ENCODE measurements at places on chromosomes 16 and 17.

DNA sequence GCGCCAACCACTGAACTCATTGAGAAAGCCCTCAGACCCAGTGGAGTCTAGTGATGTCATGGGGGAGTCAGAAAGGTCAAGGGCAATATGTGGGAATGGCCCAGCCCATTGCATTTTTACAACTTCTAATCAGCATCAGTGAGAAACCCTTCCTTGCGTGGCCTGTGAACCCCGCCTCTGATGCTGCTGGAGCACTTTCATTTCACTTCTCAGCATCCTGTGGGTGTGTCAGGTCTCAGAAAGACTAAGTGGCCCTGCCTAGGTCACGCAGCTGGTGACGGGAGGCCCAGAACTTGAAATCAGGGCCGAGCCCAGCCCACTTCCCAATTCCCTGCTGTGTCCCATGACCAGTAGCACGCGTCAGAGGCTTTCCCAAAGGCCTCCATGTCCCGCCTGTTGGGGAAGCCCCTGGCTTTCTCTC, 6.1 kb downstream of the DNAI2 start:
- no peak for DNase-seq

DNA sequence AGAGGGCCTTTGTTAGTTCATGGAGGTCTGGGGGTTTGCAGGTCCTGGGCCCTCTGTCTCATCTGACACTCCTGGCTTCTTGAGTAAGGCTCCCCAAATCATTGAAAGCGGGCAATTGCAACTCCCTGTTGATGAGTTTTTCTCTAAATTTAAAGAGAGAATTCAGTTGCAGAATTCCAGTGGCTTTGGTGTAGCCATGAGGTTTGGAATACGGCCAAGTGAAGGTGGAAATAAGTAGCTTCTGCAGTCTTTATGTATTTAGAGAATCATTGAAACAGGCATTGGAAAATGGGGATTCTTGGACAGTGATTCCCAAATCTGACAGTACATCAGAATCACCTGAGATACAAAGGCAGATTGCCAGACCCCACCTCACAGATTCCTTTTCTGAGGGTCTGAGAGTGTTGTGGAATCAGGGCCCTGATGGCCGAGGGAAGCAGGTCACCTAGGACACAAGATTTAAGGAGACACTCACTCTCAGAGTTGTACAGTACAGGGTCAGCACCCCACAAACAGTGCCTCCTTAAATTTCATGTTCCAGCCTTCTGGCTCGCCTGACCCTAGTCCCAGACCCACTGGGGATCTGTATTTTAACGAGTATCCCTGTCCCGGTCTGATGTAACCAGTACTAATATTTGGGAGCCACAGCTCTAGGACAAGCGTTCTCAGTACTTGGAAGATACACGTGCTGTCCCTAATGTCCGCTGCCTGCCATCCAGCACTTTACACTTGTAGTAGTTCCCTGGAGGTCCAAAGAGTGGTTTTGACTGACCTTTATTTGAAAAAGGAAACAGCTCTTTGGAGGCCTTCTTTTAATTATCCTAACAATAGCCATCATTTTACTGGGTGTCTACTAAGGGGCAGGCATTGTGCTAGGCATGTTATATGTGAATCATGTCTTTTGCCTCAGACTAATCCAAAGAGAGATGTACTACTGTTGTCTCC, 37.8 kb downstream of the YPEL2 start:
- DNase-seq, result no peak

DNA sequence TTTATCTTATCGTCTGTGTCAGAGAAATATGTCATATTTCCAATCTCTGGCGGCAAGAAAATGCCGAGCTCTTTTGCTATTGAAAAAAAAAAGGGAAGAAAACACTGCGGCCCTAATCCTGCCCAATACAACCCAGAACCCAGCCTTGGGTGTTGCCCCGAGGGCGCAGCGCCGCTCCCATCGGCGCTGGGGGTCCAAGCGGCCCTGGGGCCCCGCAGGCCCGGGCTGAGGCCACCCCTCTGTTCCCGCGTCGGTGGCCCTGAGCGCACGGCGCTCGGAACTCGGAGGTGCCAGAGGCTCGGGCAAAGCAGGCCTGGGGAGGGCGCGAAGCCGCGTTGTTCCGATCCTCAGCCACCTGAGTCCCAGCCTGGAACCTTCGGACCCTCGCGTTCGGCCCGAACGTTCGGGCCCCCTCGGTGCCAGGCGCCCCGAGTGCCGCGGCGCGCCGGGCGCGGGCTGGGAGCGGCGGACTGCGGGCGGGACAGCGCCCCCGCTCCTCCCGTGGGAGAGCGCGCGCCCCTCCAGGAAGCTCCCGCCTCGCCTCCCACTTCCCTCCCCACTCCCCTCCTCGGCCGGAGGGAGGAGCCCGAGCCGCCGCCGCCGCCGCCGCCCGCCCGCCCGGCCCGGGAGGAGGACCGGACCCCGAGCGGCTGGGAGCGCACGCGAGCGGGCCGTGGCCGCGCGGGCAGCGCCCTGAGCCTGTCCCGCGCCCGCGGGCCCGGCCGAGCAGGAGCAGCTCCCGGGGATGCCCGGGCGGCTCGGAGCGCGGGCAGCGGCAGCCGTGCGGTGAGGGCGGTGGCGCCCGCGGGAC, at the start of gene CPNE2:
Gene CPNE2, plus strand, starts transcription at position 609 of the 811 bp plus-strand sequence. CDS start 18,160 bp downstream, outside the sequence.
- no peak for DNase-seq

GRCh38 chr16:86052115-86052670, 153.2 kb downstream of the IRF8 start:
- DNase-seq, result no peak

DNA sequence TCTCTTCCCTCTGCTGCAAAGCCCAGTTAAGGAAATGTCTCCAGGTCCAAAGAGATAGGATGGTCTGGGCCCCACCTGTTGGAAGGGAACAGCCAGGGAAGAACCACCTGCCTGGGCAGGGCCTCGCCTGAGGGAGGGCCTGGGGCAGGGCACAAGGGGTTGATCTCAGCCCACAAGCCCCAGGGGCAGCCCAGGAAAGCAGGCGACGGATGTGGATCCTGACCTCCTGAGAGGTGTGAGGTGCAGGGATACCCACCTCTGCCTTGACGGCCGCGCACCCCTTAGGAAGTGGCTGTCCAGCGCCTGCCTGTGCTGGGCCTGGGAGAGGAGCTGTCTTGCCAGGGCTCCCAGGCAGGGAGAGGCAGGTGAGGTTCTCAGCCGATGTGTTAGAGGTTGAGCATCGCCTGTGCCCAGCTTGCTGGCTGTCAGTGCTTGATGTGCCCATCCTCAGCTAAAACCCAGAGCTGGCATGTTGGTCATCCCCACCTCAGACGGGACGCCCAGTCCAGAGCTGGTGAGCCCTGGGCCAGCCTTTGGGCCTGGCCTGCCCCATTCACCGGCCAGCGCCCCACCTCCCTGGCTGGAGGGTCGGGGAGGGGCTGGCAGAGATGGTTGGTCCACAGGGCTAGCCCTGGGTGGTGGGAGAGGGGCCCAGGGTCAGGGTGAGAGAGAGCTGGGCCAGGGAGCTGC, 434 bp downstream of the CEMP1 start:
- DNase-seq, result peak; percentile 8

- DNase-seq, result no peak
These were observed 225.9 kb upstream of the IRX3 start for GRCh38 chr16:54512467-54512995.

DNA sequence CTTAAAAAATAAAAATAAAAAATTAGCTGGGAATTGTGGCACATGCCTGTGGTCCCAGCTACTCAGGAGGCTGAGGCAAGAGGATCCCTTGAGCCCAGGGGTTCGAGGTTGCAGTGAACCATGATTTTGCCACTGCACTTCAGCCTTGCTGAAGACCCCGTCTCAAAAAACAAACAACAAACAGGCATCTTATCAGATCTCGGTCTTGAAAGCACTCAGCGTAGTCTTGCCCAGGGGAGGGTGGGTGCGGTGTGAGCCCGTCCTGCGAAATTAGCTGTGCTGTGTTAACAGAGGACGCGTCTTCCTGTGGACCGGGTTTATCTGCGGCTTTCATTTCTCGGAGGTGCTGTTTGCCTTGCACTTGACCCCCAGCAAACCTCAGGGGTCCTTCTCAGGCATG, 5.4 kb downstream of the GAA start:
- no peak for DNase-seq

DNA sequence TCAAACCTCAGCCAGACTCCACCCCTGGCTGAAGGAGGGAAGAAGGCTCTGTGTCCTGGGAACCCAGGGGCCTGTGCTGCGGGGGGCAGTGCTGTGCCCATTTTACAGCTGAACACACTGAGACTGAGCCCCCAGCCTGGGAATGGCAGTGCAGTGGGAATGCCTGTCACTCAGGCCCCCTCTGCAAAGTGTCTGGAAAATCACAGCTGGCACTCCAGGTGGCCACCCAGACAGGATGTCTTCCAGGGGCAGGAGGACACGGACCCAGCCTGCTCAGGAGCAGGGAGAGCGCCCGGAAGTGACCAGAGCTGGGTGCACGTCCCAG, 32.6 kb downstream of the ZNF469 start:
- no peak for DNase-seq

- DNase-seq, result no peak
These were observed 101.5 kb downstream of the MGAT5B start for GRCh38 chr17:76969598-76970172.

- DNase-seq, result no peak
These were observed 18.9 kb downstream of the NTAN1 start for GRCh38 chr16:15037003-15037402.

- no peak for DNase-seq
These were observed 210.3 kb downstream of the SNX29 start for GRCh38 chr16:12186774-12187335.

- DNase-seq, result no peak
These were observed 7.9 kb downstream of the KATNB1 start for GRCh38 chr16:57743458-57743857.

DNA sequence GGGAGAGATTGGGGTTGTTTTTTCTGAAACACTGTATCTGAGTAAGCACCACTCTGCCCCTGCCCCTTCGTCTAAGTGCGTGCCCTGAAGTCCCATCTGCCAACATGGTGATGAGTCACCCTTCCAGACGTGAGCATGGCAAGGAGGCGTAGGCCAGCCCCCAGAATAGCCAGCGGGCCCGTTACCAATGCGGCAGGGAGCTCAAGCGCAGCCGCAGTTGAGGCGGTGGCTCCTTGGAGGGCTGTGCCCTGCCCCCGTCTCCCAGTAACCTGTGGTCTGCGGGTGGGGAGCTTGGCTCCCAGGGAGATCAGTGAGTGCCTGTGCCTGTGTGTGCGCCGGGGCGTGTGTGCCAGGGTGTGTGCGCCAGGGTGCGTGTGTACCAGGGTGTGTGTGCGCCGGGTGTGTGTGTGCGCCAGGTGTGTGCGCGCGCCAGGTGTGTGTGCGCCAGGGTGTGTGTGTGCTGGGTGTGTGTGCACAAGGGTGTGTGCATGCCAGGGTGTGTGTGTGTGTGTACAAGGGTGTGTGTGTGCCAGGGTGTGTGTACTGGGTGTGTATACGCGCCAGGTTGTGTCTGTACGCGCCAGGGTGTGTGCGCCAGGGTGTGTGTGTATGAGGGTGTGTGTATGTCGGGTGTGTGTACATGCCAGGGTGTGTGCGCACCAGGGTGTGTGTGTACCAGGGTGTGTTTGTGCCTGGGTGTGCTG, 98.6 kb upstream of the CHMP6 start:
- no peak for DNase-seq

DNA sequence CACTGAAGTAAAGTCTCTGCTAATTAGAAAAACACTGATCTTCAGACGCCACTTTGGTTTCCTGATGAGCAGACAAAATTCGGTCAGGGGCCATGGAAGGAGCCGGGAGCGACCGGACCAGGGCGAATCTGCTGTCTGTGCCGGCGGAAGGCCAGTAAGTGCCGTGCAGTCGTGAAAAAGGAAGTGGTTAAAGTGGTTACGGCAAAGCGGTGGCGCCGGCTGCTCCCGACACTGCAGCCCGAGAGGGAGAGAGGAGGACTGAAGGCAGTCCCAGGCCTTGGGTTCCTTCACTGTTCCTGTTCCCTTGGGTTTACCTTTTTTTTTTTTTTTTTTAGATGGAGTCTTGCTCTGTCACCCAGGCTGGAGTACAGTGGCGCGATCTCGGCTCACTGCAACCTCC, 17.3 kb upstream of the HEXD start:
- DNase-seq, result peak; percentile 44

GRCh38 chr16:66894948-66895688, 14.8 kb downstream of the PDP2 start:
- peak; percentile 15 for DNase-seq

DNA sequence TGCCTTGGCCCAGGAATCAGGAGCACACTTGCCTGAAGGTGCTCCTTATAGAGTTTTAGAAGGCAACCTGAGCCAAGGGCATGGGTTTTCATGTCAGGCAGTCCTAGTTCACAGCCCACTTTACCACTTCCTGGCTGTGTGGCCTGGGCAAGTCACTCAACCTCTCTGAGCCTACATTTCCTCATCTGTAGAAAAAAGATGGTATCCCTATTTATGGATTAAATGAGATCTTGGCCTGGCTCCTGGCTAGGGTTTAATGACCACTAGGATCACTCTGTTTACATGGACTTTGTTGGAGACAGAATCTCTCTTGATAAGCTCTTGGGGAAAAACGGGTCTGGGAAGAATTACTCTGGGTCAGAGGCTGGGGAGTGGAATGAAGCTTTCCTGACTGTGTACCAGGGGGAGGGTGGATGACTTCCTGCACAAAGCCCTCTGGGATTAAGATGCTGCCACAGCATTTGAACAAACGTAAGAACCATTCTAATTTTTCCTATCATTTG, 2.3 kb downstream of the MT2A start:
- no peak for DNase-seq

GRCh38 chr17:29958947-29959657, 17.7 kb downstream of the EFCAB5 start:
- DNase-seq, result no peak

DNA sequence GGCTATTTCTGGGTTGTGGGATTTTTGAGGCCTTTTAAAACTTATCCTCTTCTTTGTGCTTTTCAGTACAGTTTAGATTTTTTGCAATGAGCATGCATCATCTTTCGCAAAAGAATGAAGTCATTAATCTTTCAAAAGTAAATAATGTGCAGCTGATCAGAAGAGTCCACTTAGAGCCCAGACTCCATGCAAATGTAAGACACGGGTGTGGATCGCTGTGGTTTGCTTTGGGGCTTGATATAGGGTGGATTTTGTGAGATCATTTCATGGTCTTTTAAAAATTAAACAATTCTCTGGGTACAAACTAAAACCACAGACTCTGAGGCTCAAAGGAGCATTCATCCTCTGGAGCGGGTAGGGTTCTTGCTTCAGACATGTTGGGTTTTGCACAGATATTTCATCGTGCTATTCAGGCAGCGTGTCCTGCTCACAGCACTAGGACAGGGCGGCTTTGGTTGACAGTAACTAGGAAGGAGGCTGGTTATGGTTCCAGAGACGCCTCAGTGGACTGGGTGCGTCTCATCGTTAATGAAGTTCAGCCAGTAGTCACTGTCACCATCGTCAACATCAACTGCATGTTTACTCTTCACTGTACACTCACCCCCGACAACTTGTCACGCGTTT, 129.4 kb upstream of the PLCG2 start:
- no peak for DNase-seq

GRCh38 chr17:38674749-38675615, at the start of gene EPOP:
TSS of gene EPOP (minus strand) at chr17:38674957. CDS start at chr17:38674495, 462 bp downstream.
- DNase-seq, result peak; percentile 77

DNA sequence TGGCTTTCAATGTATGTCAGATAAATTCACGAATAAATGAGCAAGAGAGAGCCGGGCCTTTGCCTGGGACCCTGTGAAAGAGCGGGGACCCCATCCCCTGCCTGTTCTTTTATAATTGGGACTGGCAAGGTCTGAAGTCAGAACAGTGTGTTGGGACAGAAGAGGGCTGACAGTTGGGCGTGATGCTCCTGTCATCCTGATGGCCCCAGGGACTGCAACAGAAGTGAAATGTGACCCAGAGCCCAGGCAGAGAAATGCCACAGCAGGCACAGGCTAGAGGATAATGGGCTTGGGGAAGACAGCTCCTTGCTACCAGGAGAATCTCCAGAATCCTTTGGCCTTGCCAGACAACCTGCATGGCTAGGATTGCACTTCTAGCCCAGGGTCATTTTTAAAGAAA, 37.9 kb downstream of the GSG1L start:
- no peak for DNase-seq
